ENCODE measurements at places on chromosomes 5 and 9. TPM values are rescaled to one million over a fixed set of nuclear protein-coding genes. Genes with fewer than 3 reads are reported as not detected.

The NUTM2G gene
- total RNA-seq: not detected

The ZNF483 gene
- total RNA-seq: 1.3 TPM

The F2RL2 gene
- 0.17 TPM for total RNA-seq

The BAAT gene
- total RNA-seq: 0.17 TPM

The C5orf46 gene
- total RNA-seq: 17.8 TPM

The SLC46A2 gene
- not detected for total RNA-seq

The IFNA13 gene
- not detected for total RNA-seq

The CDKN2A gene
- 26.5 TPM for total RNA-seq

The GABRA1 gene
- total RNA-seq: not detected

The PROB1 gene
- 0.67 TPM for total RNA-seq

The PCDHGA6 gene
- 2.2 TPM for total RNA-seq

The C7 gene
- not detected for total RNA-seq

The GNA14 gene
- 0.17 TPM for total RNA-seq

The FOXD4L4 gene
- total RNA-seq: 0.67 TPM

The FCN2 gene
- not detected for total RNA-seq

The FIBCD1 gene
- total RNA-seq: 3.3 TPM

The FANCG gene
- 18.9 TPM for total RNA-seq

The CSF2 gene
- total RNA-seq: 12.8 TPM

The FBP2 gene
- total RNA-seq: not detected

The FAM169A gene
- total RNA-seq: 25.5 TPM

The MLANA gene
- not detected for total RNA-seq

The NUDT12 gene
- 8.8 TPM for total RNA-seq
